Effector memory CD8-positive, alpha-beta T cell (primary cell): ENCODE measurements at places on chromosomes 12 and 14.

DNA sequence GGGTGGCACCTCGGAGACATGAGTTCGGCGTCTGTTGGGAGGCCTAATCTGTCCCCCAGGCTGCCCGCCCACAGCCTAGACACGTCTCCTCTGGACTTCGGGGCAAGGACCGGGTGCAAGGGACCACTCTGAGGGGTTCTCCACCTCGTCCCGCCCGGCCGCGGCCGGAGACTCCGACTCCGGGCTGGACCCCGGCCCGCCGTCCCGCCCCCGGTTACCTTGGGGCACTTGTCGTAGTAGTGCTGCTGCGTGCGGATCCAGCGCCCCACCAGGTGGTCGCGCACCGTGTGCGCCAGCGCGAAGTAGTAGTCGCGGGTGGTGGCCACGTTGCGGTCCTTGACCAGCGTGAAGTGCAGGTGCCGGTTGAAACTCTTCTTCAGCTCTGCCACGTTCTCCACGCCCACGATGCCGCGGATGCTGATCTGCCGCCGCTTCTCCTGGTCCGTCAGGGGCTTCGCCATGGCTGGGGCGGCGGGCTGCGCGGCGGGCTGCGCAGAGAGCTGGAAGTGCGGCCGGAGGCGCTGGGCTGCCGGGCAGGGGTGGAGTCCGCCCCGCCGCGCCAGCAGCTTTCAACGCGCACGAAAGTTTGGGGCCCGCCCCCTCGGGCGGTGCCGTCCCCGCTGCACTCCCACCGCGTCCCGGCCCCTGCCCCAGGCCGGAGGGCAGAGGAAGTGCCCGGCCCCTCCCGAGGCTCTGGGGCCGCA is at the start of gene PYGL:
PYGL (minus strand) TSS at position 541 of the 704 bp plus-strand sequence; CDS start at position 461, 80 bp downstream.
- DNase-seq, result no peak
- H3K27me3 ChIP-seq, result peaks cover 56% of the 10 kb centered on the region
- peaks cover 7% of the 10 kb centered on the region for H3K4me1 ChIP-seq
- peak within 1 kb of the TSS; percentile 32 for H3K27ac ChIP-seq
- peak within 1 kb of the TSS; percentile 88 for H3K4me3 ChIP-seq
- no peaks in the 10 kb centered on the region for H3K36me3 ChIP-seq

GRCh38 chr12:15417691-15418090 is 95.4 kb downstream of the PTPRO start:
- no peak overlapping the region for H3K27ac ChIP-seq
- H3K4me3 ChIP-seq, result no peak overlapping the region
- H3K27me3 ChIP-seq, result peaks cover 15% of the 10 kb centered on the region
- no peaks in the 10 kb centered on the region for H3K36me3 ChIP-seq
- no peaks in the 10 kb centered on the region for H3K4me1 ChIP-seq

DNA sequence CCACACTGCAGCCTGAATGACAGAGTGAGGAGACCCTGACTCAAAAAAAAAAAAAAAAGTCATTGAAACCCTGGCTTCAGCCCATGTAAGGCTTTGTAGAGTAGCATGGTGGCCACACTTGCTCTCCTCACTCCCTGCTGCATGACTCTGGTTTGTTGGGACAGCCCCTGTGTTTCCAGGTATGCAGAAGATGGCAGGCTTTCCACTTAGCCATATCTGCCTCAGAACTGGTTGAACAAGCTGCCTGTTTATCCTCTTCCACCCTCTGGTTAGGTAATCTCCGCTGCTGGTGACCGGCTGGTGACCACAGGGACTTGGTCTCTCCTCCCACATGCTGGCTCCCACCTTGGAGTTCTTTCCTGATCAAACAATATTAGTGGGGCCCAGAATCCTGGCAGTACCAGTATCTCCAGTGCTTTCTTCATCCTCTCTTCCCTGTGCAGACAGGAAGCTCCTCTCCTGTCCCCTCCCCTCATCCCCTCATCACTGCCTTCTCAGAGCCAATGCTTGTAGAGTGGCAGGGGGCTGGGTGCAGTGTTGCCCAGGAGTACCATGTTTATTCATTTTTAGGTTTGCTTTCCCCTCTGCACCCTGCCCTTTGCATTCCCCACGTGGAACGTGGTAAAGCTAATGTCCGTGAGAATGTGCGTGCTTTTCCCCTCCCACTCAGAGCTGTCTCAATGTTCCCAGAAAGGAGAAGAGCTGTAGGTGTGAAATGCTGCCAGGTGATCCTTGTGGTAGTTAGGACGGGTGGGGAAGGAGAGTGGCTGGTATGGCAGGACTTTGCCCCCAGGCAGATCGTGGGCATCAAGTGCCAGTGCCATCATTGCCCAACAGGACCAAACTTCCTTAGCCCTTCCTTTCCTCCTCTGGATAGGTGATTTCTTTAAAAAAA is 11.3 kb downstream of the ABHD12B start:
- H3K4me1 ChIP-seq, result no peaks in the 10 kb centered on the region
- no peak for DNase-seq
- H3K36me3 ChIP-seq, result no peaks in the 10 kb centered on the region

DNA sequence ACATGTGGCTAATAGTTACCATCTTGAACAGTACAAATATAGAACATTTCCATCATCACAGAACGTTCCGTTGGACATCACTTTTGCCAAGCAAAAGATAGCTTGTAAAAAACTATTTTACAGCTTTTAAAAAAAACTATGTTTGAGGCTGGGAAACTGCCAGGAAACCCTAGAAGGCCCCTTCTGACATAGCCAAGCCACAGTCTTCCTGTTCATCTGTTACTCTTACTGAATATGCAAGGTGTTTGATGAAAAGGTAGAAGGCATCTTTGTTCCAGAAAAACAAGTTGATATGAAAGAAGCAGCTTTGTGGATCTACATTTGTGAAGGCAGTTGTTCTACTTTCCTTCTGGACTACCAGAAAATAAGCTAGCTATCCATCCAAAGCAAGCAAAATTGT is 23.6 kb upstream of the WNK1 start:
- no peaks in the 10 kb centered on the region for H3K27me3 ChIP-seq
- peak overlapping the region; percentile 49 for H3K27ac ChIP-seq
- H3K4me3 ChIP-seq, result peak overlapping the region; percentile 27
- peak; percentile 8 for DNase-seq

GRCh38 chr14:36880276-36880675 is 218.6 kb downstream of the PAX9 start:
- H3K36me3 ChIP-seq, result no peaks in the 10 kb centered on the region
- H3K4me1 ChIP-seq, result no peaks in the 10 kb centered on the region

- no peak overlapping the region for H3K4me3 ChIP-seq
- no peaks in the 10 kb centered on the region for H3K4me1 ChIP-seq
- DNase-seq, result no peak
- no peak overlapping the region for H3K27ac ChIP-seq
These were observed 67.2 kb upstream of the DIO2 start for GRCh38 chr14:80278293-80279023.

GRCh38 chr12:67539946-67540345 is 108.6 kb upstream of the DYRK2 start:
- DNase-seq, result no peak
- peaks cover 17% of the 10 kb centered on the region for H3K4me1 ChIP-seq
- no peaks in the 10 kb centered on the region for H3K27me3 ChIP-seq
- H3K36me3 ChIP-seq, result no peaks in the 10 kb centered on the region

GRCh38 chr12:94795044-94795443 is 144.7 kb upstream of the TMCC3 start:
- H3K4me3 ChIP-seq, result no peak overlapping the region
- no peak for DNase-seq
- H3K36me3 ChIP-seq, result peaks cover 2% of the 10 kb centered on the region
- H3K27me3 ChIP-seq, result no peaks in the 10 kb centered on the region
- no peak overlapping the region for H3K27ac ChIP-seq

- no peak for DNase-seq
- H3K27me3 ChIP-seq, result no peaks in the 10 kb centered on the region
- no peak overlapping the region for H3K4me3 ChIP-seq
- H3K4me1 ChIP-seq, result peaks cover 15% of the 10 kb centered on the region
- peaks cover 11% of the 10 kb centered on the region for H3K36me3 ChIP-seq
These were observed 23.7 kb downstream of the ETNK1 start for GRCh38 chr12:22648668-22649067.

- no peak overlapping the region for H3K27ac ChIP-seq
- peaks cover 8% of the 10 kb centered on the region for H3K36me3 ChIP-seq
- H3K4me1 ChIP-seq, result peaks cover 11% of the 10 kb centered on the region
- peaks cover 46% of the 10 kb centered on the region for H3K27me3 ChIP-seq
- no peak for DNase-seq
These were observed 2.7 kb downstream of the PPP4R4 start for GRCh38 chr14:94176808-94177207.
